ENCODE measurements at places on chromosomes 7 and 10.

- no peak for DNase-seq
These were observed 28.6 kb upstream of the RASGEF1A start for GRCh38 chr10:43295436-43295835.

DNA sequence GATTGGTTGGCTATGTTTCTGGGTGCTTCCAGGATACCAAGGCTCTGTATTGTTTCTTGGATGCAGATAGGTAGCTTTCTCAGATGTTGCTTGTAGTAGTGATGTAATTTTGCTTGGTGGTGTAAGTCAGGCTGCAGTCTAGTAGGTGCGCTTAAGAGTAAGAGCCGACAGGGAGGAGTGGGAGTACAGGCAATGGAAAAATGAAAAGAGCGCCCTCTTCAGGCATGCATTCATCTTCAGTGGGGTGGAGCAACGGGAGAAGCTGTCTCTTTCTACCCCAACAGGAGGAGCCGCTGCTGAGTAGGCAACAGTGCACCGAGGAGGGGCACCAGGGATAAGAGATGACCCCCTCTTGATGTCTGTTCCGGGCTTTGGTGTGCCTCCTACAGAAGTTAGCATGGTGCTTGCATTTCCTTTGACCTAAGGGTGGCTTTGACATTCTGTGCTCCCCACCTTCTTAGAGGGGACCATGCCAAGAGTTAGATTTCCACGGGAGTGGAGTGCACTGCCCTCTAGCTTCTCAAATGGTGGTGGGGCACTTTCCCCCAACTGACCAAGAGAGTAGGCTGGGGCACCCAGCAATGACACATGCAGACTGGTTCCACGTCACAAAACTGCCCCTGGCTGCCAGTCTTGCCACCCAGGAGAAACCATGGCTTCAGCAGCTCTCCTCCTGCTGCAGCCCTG, 56.1 kb downstream of the ZNF783 start:
- DNase-seq: no peak

GRCh38 chr10:63547628-63548360, 26.6 kb downstream of the REEP3 start:
- no peak for DNase-seq

DNA sequence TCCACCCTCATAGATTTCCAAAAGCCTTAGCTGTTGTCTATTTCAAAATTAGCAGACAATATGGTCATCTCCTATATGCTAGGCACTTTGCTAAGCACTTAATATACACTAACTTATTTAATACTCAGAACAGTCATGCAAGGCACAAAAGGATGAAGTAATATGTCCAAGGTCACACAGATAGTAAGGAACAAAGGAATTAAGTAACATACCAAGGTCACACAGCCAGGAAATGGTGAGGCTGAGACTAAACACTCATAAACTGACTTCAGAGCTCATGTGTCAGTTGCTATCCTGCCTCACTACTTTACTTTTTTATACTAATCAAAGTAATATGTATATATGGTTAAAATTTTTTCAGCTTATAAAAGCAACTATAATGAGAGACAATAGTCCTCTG, 23.6 kb upstream of the HIBADH start:
- DNase-seq: no peak

GRCh38 chr10:89357975-89358374, 19.9 kb upstream of the IFIT1B start:
- no peak for DNase-seq

DNA sequence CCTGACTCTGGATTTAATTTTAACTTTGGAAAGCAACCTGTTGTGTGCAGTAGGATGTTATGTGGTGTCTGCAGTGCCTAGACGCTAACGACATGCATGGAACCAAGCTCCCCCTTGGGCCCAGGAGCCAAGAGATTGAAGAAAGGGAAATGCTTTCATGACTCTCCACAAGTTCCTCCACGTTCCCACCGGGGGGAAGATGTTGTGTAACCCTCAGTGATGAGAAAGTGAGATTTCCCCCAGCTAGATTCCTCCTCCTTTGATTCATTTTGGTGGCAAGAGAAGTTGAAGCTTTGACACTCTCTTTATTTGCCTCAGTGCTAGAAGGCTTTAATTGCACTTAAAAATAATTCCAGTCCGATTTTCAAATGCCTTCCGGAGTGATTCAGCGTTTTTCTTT, 157.9 kb upstream of the INSYN2A start:
- no peak for DNase-seq
